Activated naive CD8-positive, alpha-beta T cell treated with anti-CD3 and anti-CD28 coated beads, Interleukin-2, amount 50 U/mL, for 16 hours (primary cell): ENCODE measurements at places on chromosomes 4 and X.

- DNase-seq = no peak
These were observed 40.7 kb downstream of the NPY5R start for GRCh38 chr4:163384434-163384833.

DNA sequence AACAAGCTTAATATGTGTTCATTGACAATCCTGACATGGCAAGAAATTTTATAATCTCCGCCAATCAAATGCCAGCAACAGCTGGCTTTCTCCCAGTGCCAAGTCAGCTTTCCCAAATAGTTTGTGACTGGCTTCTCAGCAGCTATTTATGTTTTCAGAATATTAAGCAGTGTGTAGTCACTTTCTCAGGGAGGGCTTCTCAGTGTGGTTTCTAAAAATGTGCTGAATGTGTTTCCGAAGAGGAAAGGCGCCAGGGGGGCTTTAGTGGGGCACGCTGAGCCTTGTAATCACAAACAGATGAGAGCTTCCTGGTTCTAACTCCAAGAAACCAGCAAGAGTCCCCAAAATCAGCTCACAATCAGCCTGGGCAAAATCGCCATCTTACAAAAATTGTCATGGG lies 258.7 kb upstream of the CPEB2 start:
- no peak for DNase-seq

- DNase-seq = no peak
These were observed 217.3 kb upstream of the TAPT1 start for GRCh38 chr4:16443504-16444088.

DNA sequence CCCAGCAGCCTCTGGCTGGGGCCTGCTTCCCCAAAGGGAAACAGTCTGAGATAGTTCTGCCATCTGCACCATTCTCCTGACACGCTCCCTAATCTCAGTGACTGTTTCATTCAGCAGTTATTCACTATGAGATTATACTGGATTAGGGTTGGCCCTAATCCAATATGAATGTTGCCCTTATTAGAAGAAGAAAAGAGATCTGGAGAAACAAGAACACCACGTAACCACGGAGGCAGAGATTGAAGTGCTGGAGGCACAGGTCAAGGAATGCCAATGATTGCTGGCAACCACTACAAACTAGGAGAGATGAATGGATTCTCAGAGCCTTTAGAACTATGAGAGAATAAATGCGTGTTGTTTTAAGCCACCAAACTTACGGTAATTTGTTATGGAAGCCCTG lies 7.4 kb downstream of the ACOX3 start:
- DNase-seq = no peak

DNA sequence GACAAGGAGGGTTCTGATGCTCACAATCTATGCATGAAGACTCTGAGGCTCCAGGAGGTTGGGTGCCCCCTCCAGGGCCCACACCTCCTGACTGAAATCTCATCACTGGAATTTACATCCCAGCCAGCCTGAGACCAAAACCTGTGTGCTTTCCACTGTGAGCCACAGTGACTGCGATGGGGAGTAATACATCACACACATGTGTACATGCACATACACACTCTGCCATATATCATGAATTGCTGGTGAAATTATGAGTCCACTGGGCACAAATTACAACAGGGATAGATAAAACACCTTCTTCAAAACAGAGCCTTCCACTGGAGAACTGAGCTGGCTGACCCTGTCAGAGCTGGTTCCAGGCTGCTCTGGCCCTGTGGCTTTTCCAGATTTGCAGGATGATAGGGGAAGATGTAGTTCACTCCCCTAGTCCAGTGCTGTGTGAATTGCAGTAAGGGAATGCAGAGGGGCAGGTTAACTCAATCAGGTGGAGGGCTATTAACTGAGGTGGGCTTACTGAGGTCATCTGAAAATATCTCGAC lies 35.8 kb upstream of the MSX1 start:
- no peak for DNase-seq

GRCh38 chr4:25120146-25120940 lies 39.9 kb downstream of the SEPSECS start:
- DNase-seq = no peak
